Stimulated activated CD8-positive, alpha-beta memory T cell treated with anti-CD3 and anti-CD28 coated beads, Interleukin-15, amount 100 ng/mL, for 4 hours (primary cell): ENCODE measurements at places on chromosomes 2 and 18.

GRCh38 chr18:58544616-58545337, 84.1 kb downstream of the ALPK2 start:
- DNase-seq, result no peak

GRCh38 chr2:145638675-145639074, 1118.8 kb upstream of the ZEB2 start:
- DNase-seq, result no peak

GRCh38 chr2:181924336-181924735, 32.8 kb downstream of the ITPRID2 start:
- no peak for DNase-seq

GRCh38 chr2:226904592-226904991, 68.7 kb downstream of the RHBDD1 start:
- no peak for DNase-seq

GRCh38 chr2:24315669-24316068, 44.7 kb downstream of the ITSN2 start:
- no peak for DNase-seq

DNA sequence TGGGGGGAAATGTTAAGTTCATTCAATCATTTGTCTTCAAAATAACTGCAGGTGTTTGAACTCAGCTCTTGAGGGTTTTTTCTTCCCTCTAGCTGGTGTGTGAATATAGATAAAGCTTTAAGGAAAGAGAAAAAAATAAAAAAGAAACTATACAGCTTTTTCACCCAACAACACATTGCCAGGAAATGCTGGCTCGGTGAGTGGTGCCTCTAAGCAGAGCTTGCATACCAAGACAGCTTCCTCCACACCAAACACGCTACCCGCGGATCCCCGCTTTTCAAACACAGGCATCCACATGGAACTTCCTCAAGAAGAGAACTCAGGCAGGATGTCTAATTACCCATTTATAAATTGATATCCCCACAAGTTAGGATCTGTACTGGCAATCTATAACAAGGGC, 69.8 kb upstream of the TANK start:
- no peak for DNase-seq

- DNase-seq, result no peak
Observed at GRCh38 chr18:7918701-7919100, 351.6 kb downstream of the PTPRM start.

DNA sequence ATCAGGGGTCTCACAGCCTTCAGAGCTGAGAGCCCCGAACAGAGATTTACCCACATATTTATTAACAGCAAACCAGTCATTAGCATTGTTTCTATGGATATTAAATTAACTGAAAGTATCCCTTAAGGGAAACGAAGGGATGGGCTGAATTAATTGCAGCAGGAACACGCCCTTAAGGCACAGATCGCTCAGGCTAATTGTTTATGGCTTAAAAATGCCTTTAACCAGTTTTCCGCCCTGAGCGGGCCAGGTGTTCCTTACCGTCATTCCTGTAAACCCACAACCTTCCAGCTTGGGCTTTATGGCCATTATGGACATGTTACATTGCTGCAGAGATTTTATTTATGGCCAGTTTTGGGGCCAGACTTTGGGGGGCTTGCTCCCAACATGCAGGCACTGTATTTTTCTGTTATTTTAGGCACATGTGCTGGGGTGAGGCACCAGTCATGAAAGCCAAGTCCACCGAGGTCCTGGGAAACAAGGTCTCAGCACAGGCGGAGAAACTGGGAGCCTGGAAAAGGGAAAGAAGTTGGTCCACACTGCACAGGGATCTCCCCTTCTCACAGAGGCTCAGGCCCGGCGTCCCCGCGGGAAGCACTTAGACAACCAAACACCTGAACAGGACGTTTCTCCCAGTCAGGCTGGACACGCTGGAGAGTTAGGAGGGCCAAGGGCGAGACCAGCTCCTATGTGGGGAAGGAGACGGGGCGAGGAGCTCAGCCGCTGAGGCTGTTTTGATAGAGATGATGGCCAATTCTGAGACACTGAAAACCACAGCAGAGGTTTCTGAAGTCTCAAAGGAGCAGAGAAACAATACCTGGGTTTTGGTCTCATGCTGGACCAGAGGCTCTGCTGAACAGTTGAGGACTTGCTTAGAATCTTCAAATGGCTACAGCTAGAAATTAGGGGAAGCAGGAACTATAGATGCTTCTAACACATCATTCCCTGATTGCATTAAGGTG, 86.7 kb downstream of the TMEM18 start:
- DNase-seq, result no peak

DNA sequence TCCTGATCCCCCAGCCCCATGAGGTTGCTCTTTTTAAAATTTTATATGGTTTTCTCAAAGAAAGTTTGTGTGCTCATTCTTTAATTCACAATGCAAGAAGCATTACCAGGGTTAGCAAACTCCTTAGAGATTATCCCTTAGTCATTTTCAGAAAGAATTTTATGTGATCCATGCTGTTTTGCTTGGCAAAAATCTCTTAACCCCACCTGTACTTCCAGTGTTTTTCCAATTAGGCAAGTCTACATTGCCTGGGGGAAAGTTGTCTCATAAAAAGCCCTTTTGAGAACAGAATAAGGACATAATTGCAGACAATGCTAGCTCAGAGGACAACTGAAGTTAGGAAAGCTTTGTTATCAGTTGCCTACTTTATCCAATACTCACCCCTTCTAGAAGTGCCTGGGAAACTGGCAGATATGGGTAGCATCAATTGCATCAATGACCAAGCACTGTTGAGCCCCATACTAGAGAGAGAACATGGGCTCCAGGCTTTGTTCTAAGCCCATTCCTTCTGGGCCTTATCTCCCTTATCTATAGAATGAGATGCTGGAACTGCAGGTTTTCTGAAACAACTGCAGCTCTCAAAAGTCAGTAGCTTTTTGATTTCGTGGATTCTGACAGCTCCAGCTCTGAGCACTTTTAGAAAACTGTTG, 265.9 kb upstream of the SPHKAP start:
- no peak for DNase-seq

DNA sequence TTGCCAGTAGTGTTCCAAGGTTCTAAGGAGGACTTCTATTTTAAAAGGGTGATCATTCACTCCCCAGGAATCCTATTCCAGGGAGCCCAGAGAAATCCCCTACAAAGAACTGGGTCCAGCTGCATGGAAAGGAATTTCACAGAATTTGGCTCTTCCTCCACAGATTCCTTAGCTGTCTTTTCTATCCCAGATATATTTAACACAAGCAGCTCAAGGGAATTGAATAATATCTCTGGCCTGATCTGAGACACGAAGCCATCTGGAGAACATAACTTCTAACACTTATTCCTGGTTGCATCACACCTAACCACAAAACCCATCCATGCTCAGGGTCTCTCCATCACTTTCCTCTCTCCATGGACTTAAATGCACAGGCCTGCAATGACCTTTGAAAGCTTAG, 306.7 kb upstream of the ACVR2A start:
- no peak for DNase-seq

DNA sequence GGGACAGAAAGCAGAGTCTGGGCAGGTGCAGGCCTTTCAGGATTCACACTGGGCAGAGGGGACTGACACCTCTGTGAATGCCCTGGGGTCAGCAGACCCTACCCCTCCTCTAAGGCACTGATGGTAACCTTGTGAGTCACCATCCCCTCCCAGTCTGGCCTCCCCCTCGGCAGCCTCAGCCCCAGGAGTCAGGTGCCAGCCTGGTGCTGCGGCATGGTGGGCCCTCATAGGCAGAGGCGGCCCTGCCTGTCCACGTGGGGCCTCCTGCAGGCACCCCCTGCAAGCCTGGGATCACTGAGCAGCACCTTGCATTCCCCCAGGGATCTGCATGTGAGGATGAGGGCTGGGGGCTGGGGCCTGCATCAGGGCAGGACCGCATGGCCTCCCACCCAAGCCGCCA, 4.8 kb upstream of the GPR17 start:
- DNase-seq, result no peak

DNA sequence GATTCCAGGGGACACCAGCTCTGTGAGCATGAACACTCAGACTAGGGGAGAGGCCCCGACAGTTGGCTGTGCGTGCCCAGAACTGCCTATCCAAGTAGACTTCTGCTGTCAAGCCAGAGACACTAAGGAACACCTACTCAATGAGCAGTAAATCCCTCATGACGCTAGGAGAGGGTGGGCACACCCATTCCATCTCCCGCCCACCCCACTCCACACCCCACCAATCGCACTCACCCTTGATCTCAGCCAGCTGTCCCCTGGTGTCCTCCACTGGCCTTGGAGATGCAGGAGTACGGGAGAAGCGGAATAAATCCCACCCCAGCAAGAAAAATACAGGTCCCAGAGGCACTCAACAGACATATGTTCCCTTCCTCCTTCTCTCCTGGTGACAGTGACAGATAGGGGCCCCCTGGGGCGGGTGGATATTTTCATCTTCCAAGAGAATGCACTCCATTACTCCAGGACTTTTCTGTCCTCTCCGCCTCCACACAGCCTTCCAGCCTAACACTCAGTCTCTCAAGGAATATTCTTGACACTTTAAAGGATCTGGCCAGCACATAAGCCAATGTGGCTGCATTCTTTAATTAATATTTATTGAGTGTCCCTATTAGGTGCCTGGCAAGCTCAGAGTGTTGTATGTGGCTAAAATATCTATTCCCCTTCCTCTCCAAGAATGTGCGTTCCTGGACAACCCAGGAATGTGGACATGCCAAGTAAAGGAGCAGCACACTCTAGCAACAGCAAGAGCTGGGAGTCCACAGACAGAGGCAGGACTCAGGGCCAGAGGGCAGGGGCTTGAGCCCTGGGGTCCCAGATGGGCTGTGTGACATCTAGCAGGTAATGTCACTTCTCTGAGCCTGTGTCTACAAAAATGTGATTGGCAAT, 13.1 kb upstream of the SMAD7 start:
- DNase-seq, result no peak

DNA sequence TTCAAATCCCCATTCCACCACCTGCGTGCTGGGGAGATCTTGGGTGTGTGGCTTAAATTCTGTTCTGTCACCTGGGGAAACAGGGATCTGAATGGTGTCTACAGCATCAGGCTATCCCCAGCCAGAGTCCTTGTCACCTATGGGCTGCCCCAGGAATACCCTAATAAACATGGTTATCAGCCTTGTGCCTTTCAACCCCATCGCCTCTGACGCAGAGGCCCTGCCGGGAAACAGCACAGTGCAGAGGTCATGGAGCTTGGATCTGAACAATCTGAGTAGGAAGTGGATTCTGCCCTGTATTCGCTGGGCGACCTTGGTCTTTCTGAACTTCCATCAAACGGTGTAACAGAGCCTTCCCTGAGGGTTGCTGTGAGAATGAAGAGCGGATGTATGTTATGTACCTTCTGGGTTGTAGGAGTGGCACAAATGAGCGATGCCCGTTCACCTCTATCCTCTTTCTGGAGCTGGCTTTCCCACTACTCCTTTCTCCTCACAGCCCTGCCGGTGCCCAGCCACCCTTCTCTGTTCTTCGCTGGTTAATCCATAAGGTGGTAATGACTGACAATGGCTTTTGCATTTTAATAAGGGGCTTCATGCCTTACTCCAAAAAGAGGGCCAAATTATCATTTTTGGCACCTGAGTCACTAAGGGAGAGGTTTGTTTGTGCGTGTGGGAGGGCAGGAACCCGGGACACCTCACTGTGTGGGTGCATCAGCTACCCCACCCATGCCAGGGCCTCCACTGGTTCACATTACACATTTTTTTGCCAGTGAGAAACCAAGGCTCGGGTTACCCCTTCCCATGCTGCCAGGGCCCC, 256.5 kb downstream of the MYCN start:
- no peak for DNase-seq

GRCh38 chr2:44948565-44949328, 7.2 kb downstream of the SIX3 start:
- no peak for DNase-seq

DNA sequence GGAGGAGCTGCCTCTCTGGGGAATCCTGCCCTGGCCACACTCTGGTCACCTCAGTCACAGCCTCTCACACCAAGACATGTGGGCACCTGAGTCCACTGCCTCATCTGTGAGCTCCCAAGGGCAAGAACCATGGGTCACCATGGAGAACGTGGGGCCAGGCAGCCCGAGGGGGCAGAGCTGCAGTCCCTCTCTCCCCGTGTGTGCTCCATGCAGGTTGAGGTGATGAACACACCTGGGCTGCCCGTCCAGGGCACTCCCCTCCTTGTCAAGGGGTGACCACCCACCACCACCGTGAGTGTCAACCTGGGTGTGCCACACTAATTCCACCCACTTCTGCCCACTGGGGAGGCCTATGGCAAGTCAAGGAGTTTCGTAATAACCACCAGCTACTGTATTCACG, 159.6 kb upstream of the RAB6C start:
- no peak for DNase-seq

DNA sequence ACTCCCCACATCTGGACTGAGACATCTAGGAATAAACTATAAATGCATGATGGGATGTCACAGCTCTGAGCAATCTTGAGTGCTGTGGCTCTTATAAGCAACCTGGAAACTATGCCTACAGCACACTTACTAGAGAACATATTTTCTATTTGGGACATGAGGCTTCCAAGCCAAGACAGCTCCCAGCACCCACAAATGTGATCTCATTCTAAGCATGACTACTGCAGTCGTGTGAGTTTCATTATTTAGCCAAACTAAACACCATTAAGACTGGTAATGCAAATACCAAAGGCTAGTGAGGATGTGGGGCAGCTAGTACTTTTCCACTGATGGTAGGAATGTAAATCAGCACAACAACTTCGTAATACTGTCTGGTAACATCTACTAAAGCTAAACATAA, 72.5 kb downstream of the RTTN start:
- DNase-seq, result no peak

GRCh38 chr18:46663539-46663938, 6.5 kb upstream of the LOXHD1 start:
- DNase-seq, result no peak

- no peak for DNase-seq
Observed at GRCh38 chr2:120406566-120406965, 60.6 kb downstream of the INHBB start.

DNA sequence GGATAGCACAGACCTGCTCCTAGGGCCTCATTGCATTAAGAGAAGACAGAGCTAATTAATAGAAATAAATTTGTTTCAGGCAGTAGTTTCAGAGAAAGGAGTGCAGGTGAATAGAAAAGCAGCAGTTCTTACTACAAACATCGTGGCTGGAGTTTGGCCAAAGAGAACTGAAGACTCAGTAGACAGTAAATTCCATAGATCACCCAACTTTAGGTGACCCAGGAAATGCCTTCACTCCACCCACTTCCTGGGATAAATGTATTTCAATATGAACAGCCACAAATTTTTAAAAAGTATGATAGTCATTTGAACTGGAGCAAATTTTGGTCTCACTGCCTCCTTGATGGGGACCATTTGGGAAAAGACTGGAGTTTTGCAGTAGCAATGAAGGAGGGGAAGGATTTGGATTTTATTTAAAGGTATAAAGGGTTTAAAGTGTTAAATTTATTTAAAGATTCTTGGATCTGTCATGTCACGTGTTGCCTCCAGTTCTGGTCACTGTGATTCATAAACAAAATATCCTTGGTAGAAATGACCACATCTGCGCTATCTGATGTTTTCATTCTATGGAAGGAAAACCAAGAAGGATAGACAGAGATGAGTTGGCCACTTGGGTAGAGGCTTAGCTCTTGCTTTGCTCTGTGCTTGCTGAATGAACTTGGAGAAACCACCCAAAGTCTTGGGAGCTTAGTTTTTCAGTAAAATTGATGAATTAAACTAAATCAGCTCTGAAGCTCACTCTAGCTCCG, 390.2 kb downstream of the THSD7B start:
- no peak for DNase-seq
